ENCODE measurements at places on chromosomes 12 and 14. TPM values are rescaled to one million over a fixed set of nuclear protein-coding genes. Genes with fewer than 3 reads are reported as not detected.

DNA sequence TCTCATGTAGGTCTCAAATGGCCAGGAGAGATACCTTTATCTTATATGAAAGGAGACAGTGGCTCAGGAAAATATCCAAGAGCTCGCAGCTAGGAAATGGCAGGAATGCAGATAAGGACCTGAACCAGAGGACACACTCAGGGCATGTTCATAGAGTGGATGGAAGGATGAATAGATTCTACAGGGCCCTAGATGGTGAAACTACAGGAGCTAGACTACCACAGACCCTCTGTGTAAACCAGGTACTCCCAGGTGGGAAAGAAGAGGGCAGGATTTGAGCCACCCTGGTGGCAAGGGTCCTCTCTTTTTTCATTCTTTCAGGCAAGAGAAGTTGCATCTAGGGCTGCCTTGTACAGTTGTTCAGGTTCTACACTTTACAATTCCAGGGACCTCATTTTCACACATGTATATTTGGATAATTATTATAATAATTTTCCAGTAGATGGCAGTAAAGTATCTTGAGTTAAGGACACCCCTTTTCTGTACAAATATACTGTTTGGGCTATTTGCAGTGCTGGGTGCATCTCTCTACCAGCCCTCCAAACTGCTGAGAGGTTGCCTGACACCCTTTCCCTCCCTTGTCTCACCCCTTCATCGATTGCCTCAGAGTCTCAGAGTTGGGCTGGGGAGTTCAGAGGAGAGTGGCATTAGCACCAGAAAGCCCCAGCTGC is 10.5 kb upstream of the ZDHHC22 start:
- no peak overlapping the region for H3K27ac ChIP-seq
- peak; percentile 29 for DNase-seq
- no peaks in the 10 kb centered on the region for H3K27me3 ChIP-seq
- no peaks in the 10 kb centered on the region for H3K4me1 ChIP-seq
- H3K36me3 ChIP-seq: no peaks in the 10 kb centered on the region
- H3K4me3 ChIP-seq: no peak overlapping the region

- no peaks in the 10 kb centered on the region for H3K27me3 ChIP-seq
- H3K36me3 ChIP-seq: no peaks in the 10 kb centered on the region
- H3K4me1 ChIP-seq: peaks cover 9% of the 10 kb centered on the region
Measured at GRCh38 chr14:70803321-70804310, 5.7 kb downstream of the MAP3K9 start.

GRCh38 chr14:51884086-51884927 is 23.9 kb downstream of the GNG2 start:
- H3K4me1 ChIP-seq: peaks cover 89% of the 10 kb centered on the region
- H3K36me3 ChIP-seq: no peaks in the 10 kb centered on the region
- no peaks in the 10 kb centered on the region for H3K27me3 ChIP-seq
- H3K4me3 ChIP-seq: no peak overlapping the region
- no peak for DNase-seq

The KCNC2 gene
- total RNA-seq: not detected

The KLRK1 gene
- total RNA-seq: 1.3 TPM
